Stromal cell of bone marrow (primary cell): ENCODE measurements at places on chromosomes 7 and 10.

GRCh38 chr10:46222364-46222935 is 64.3 kb upstream of the ANTXRL start:
- DNase-seq: peak; percentile 12

DNA sequence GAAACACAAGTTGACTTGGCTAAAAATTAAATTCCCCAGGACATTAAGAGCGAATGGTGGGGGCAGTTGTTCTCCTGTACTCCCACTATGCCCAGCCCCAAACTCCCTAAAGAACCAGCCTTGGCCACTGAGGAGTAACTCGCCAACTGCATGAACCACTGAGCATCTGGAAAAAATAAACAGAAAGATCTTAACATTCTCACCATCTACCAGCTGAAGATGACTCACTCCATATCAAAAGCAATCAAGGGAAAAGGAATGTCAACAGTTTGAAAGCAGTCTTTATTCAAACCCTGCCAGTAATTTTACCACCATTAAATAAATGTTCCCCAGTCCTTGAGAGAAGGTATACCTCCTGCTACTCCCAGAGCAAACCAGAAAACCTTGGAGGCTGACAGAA is 45.4 kb downstream of the CTTNBP2 start:
- peak; percentile 28 for DNase-seq

DNA sequence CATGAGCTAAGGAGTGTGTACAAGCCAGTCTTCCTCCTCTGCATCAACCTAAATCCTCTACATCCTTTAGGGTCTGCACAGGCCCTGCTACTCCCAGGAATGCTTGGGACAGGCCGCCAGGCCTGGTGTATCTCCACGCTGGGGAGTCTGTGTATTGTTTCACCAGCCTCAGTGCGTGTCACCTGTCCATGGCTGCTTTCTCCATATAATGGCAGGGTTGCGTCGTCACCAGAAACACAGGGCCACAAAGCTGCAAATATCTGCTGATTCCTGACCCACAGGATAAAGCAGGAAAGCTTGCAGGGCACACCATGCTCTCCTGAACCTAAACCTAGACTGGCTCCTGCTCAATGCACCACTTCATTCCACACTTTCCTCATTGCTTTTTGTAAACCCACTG is 45.6 kb downstream of the COBL start:
- DNase-seq: no peak

- DNase-seq: peak; percentile 52
These were observed 13.4 kb downstream of the LRRC17 start for GRCh38 chr7:102925976-102926782.

- peak; percentile 3 for DNase-seq
These were observed 5.0 kb upstream of the ANKRD61 start for GRCh38 chr7:6026011-6026819.
